ENCODE measurements at places on chromosomes 13 and 19. TPM values are rescaled to one million over a fixed set of nuclear protein-coding genes. Genes with fewer than 3 reads are reported as not detected.

Gene SH2D3A
- total RNA-seq, result 21.3 TPM

Gene ZNF284
- total RNA-seq, result 2.7 TPM

Gene ZNF549
- total RNA-seq, result 7.0 TPM

- H3K4me3 ChIP-seq, result no peak overlapping the region
- no peaks in the 10 kb centered on the region for H3K27me3 ChIP-seq
- DNase-seq, result no peak
Observed at GRCh38 chr19:56162258-56162657, 13.6 kb upstream of the GALP start.

- no peak overlapping the region for H3K4me3 ChIP-seq
- no peaks in the 10 kb centered on the region for H3K36me3 ChIP-seq
- H3K27me3 ChIP-seq, result no peaks in the 10 kb centered on the region
- H3K27ac ChIP-seq, result no peak overlapping the region
- DNase-seq, result no peak
Observed at GRCh38 chr13:108760129-108760528, 130.7 kb downstream of the MYO16 start.

DNA sequence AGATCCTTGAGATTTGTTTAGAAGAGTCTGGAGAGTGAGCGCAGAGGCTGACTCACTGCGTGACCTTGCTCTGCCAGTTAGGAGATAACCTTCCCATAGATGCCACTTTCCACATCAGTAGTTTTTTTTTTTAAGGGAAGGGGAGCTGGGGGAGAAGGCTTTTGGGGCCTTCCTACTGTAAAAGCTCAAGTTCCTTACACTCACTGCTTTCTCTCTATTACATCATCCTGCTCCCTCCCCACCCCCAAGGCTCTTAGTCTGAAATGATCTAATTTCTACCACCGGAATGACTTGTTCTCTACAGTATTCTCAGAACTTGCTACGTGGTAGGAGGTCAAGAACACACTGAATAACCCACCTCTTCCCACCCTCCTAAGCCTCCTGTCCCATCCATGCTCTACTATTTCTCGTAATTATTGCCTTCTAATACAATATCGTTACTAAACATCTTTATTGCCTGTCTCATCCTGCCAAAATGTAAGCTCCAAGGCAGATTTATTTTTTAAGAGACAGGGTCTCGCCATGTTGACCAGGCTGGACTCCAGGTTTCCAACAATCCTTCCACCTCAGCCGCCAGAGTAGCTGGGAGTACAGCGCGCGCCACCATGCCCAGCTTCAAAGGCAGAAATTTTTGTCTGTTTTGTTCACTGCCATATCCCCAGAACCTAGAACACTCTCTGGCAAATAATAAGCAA lies 1.2 kb downstream of the LONP1 start:
- peak overlapping the region; percentile 91 for H3K27ac ChIP-seq
- peaks cover 3% of the 10 kb centered on the region for H3K36me3 ChIP-seq
- H3K4me3 ChIP-seq, result peak overlapping the region; percentile 93
- no peaks in the 10 kb centered on the region for H3K27me3 ChIP-seq

GRCh38 chr19:10113592-10113963 lies 2.1 kb downstream of the P2RY11 start:
- H3K27ac ChIP-seq, result no peak overlapping the region
- no peak for DNase-seq
- no peak overlapping the region for H3K4me3 ChIP-seq
- peaks cover 47% of the 10 kb centered on the region for H3K36me3 ChIP-seq
- H3K27me3 ChIP-seq, result no peaks in the 10 kb centered on the region
- H3K4me1 ChIP-seq, result peaks cover 53% of the 10 kb centered on the region

DNA sequence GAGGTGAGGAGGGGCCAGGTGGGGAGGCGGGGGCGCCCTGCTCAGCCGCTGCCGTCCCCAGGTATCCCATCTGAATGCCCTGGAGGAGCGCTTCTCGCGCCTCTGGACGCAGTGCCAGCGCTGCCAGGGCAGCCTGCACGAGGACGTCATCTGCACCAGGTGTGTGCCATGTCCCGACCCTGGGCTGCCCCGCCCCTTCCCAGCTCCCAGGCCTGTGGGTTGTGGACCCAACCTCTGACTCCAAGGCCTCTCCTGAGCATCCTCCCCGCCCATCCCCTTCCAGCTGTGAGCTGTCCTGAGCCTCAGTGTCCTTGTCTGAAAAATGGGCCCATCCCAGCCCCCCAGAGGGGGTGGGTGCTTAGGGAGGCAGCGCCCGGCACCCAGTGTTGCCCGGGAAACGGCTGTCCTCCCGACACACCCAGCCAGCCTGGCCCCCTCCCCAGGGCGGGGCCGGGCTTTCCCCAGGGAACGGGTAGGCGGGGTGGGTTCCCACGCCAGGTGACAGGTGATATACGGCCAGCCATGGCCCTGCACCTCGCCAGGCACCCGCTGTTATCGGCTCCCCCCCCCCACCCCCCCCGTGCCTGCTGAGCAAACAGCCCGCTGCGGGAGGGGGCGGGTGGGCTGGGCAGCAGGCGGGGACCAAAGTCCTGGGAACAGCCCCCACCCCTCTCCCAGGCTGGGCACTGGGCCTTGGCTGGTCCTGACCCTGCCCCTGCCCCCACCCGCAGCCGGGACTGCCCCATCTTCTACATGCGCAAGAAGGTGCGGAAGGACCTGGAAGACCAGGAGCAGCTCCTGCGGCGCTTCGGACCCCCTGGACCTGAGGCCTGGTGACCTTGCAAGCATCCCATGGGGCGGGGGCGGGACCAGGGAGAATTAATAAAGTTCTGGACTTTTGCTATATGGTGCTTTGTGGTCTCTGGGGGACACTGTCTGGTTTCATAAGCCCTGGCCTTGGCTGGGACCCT lies 1.3 kb upstream of the SPIB start:
- no peaks in the 10 kb centered on the region for H3K4me1 ChIP-seq
- H3K4me3 ChIP-seq, result no peak overlapping the region
- no peak for DNase-seq
- H3K36me3 ChIP-seq, result no peaks in the 10 kb centered on the region
- H3K27ac ChIP-seq, result no peak overlapping the region

DNA sequence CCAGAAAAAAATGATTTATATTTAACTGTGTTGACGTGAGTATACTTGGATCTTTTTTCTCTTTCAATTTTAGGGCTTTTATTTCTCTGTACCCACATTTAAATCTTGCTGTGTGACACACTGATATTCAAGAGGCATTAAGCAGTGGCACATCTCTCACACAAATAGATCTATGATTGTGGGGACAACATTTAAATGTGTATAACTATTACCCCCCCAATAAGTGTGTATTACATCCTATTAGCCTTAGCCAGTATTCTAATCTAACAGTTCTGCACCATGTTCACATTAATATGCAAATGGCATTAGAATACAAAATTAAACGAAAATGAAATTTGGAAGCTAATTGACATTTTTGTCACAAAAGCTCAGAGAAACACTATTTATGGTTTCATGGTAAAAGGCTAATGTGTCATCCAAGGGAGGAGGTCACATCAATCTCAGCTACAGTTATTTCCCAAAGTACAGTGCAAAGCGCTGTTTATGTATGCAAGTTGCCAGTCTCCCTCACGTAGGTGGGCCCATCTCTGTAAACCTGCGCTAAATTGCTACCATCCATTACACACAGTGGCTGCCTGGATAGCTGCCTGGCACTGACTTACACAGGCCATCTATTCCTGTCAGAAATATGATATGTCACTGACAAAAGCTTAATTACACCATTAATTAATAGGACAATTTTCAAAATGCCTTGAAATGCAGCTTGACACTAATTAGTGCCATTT lies 984.7 kb upstream of the PCDH9 start:
- H3K36me3 ChIP-seq, result no peaks in the 10 kb centered on the region
- no peaks in the 10 kb centered on the region for H3K4me1 ChIP-seq
- no peak overlapping the region for H3K27ac ChIP-seq
- H3K27me3 ChIP-seq, result no peaks in the 10 kb centered on the region
- no peak for DNase-seq

DNA sequence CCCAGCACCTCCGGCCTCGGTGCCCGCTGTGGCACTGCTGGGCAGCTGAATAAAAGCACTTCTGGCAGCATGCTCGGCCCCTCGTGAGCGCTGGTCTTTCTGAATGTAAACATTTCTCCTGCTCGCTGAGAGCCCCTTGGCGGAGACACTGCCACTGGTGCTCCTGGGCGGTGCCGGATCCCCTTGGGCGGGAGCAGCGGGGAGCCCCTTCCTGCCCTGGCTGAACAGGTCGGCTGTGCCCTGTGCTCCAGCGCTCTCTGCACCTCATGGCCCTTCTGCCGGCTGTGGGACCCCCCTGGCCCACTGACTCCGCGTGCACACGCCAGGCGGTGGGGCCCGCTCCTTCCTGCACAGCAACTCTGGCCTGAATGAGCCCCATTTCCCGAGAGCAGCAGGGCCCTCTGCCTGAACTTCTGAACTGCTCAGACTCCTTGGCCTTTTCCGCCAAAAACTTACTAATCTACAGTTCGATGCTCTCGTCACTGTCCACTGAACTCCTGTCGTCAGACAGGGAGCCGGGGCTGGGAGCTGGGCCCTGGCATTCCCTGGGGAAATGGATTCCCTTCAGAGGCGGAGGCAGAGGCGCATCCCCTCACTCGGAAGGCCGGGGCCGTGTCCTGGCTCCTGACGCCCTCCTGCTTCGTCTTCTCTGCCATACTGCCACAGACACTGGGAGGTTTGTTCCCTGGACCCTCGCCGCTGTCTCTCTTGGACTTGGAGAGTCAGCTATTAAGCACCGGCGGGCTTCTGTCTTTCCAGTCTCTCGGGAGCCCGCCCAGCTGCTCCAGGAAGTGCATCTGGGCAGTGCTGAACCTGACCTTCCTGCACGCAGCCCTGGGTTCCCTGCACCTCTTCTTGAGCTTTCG lies 14.2 kb downstream of the RB1 start:
- peaks cover 4% of the 10 kb centered on the region for H3K4me1 ChIP-seq
- no peaks in the 10 kb centered on the region for H3K36me3 ChIP-seq
- no peak overlapping the region for H3K27ac ChIP-seq
- no peak for DNase-seq
- no peak overlapping the region for H3K4me3 ChIP-seq
- H3K27me3 ChIP-seq, result no peaks in the 10 kb centered on the region

- H3K36me3 ChIP-seq, result no peaks in the 10 kb centered on the region
- H3K27me3 ChIP-seq, result no peaks in the 10 kb centered on the region
- no peak overlapping the region for H3K27ac ChIP-seq
- H3K4me3 ChIP-seq, result no peak overlapping the region
Observed at GRCh38 chr19:19109601-19110000, 28.7 kb downstream of the TMEM161A start.

GRCh38 chr13:76875271-76875815 lies 10.9 kb downstream of the KCTD12 start:
- H3K4me1 ChIP-seq, result peaks cover 14% of the 10 kb centered on the region
- no peaks in the 10 kb centered on the region for H3K36me3 ChIP-seq
- no peak overlapping the region for H3K27ac ChIP-seq
- no peak for DNase-seq

- H3K27me3 ChIP-seq, result no peaks in the 10 kb centered on the region
- DNase-seq, result no peak
- no peaks in the 10 kb centered on the region for H3K36me3 ChIP-seq
Observed at GRCh38 chr13:59666504-59666903, 497.2 kb downstream of the DIAPH3 start.

DNA sequence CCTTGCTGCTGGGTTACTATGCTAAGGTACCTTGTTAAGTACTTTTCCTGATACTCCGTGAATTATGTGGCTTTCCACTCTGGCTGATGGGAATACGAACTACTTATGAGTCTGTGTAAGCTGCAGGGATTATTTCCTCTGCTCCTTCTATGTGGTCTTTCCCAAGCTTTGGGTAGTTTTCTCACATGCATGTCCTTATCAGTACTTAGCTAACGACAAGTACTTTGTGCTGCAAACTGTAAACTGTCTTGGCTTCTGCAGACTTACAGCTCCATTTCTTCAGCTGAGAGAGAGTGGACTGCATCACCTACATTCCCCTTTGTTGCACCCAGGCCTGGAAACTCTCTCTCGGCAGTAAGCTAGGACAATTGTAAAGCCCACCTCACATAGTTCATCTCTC lies 76.6 kb downstream of the FGF9 start:
- no peak overlapping the region for H3K4me3 ChIP-seq
- H3K36me3 ChIP-seq, result no peaks in the 10 kb centered on the region

DNA sequence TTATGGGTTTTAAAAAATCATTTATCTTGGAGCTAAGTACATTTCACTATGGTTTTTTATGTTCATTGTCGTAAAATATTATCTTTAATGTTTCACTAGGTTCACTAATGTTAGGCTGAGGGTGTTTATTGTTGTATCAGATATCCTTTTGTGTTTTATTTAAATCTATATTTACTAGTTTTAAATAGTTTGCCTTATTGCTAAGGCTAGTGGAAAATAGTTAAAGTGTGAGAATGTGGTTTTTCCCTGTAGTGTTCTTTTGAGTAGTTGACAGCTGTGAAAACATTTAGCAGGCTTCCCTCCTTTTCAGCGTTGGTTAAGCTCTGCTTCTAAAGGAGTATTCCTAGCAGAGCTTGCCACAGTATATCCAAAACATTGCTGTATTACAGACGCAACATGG lies 139.0 kb downstream of the TM9SF2 start:
- no peak for DNase-seq
- no peaks in the 10 kb centered on the region for H3K4me1 ChIP-seq
- H3K4me3 ChIP-seq, result no peak overlapping the region
- H3K36me3 ChIP-seq, result no peaks in the 10 kb centered on the region

GRCh38 chr19:49196527-49197240 lies 39.1 kb downstream of the TRPM4 start:
- H3K4me1 ChIP-seq, result no peaks in the 10 kb centered on the region
- H3K4me3 ChIP-seq, result no peak overlapping the region
- no peaks in the 10 kb centered on the region for H3K36me3 ChIP-seq
- H3K27ac ChIP-seq, result no peak overlapping the region

- H3K4me1 ChIP-seq, result peaks cover 2% of the 10 kb centered on the region
- no peak overlapping the region for H3K4me3 ChIP-seq
- H3K27me3 ChIP-seq, result no peaks in the 10 kb centered on the region
- H3K36me3 ChIP-seq, result no peaks in the 10 kb centered on the region
- H3K27ac ChIP-seq, result no peak overlapping the region
Observed at GRCh38 chr13:74555276-74555625, 421.0 kb upstream of the KLF12 start.

DNA sequence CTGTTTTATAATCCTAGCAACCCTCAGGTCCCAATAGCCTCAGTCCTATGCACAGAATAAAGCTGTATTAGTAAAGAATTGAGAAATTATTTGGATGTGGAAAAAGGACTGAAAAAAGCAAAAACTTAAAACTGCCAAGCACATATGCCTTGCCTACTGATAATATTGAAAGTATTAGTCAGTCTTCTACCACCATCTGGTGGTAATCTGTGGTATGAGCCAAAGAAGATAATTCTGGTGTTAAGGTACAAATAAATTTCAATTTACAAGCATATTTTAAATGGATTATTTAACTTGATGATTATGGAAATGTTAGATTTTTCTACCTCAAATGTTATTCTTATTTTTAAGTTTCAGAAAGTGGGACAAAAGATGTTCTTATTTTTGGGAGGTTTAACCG lies 460.3 kb upstream of the KLHL1 start:
- no peak for DNase-seq
- H3K27me3 ChIP-seq, result no peaks in the 10 kb centered on the region
- no peak overlapping the region for H3K27ac ChIP-seq
- no peaks in the 10 kb centered on the region for H3K4me1 ChIP-seq
- no peak overlapping the region for H3K4me3 ChIP-seq

DNA sequence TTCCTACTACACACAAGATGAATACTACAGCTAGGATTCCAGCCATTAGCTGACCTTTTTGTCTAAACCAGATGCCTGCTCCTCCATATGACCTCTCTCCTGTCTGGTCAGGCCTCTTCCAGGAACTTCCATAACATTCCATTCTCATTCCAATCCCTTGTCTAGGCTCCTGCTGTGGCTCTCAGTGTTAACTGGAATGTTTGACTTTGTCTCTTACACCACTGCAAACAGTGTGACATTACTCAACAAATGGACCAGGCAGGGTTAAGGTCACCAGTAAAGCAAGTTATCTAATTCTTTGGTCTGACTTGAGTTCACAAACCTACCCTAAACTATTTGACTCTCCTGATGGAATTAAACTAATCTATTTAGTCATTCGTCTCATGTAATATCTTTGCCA lies 2.1 kb upstream of the GPC6 start:
- no peaks in the 10 kb centered on the region for H3K36me3 ChIP-seq
- H3K27me3 ChIP-seq, result no peaks in the 10 kb centered on the region
- no peaks in the 10 kb centered on the region for H3K4me1 ChIP-seq

All from CD8-positive, alpha-beta memory T cell (primary cell).